ENCODE measurements at places on chromosomes 6 and 20.

DNA sequence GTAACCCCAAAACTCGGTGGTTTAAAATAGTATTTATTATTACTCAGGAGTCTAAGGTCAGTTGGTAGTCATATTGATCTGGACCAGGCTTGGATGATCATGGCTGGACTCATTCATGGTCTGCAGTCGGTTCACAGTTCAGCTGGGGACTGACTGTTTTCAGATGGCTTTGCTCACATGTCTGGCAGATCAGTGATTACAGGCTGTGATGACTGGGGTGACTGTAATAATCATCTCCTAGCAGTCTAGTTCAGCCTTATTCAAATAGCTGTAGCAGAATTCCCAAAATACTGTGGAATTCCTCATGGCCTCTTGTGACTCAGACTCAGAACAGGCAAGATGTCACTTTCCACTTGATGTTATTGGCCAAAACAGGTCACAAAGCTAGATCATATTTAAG, 16.4 kb upstream of the NT5DC1 start:
- DNase-seq, result no peak

DNA sequence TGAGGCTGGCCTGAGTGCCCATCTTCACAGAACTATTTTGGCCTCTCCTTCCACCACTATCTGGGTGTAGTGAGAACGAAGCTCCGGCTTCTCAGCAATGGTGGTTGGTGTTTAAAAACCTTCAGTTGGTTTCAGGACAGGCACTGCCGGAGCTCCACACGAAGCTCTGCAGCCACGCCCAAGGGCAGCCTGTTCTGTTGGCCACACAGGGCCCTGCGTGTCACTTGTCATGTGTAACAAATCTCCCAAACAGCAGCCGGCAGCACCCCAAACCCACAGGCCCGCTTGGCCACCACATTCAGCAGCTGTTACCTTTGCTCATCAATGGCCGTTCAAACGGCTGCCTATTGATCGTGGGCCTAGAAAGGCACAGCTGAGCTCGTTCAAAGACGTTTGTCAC, 97.5 kb downstream of the ERMARD start:
- no peak for DNase-seq

DNA sequence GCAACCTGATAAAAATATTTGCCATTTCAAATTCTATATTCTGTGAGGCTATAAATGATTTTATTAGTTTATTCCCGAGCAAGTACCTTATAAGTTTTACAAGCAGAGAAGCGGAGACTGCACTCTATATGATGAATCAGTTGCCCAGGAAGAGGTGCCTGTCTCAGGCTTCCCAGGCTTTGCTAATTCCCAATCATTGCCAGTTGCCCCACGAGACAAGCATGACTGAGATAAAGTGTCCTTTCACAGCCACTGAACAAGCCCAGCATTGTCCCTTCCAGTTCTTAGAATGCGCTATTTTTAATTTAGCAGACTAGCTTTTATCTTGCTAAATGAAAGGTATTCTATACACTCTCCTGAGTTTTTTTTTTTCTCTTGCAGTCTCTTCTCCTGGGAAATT, 260.7 kb downstream of the ALDH8A1 start:
- no peak for DNase-seq

- no peak for DNase-seq
These were observed 241.2 kb downstream of the BMP7 start for GRCh38 chr20:57025261-57025660.

DNA sequence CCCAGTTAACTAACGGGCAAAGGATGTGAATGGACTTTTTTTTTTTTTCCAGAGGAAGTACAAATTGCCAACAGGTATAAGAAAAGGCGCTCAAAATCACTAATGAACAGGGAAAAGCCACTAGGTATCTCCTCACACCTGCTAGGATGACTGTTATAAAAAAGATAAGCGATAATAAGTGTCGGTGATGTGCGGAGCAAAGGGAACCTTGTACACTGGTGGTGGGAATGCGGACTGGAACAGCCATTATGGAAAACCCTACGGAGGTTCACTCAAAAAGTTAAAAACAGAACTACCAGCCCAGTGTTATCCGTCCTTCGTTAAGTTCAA, 787 bp upstream of the RAB32 start:
- no peak for DNase-seq

DNA sequence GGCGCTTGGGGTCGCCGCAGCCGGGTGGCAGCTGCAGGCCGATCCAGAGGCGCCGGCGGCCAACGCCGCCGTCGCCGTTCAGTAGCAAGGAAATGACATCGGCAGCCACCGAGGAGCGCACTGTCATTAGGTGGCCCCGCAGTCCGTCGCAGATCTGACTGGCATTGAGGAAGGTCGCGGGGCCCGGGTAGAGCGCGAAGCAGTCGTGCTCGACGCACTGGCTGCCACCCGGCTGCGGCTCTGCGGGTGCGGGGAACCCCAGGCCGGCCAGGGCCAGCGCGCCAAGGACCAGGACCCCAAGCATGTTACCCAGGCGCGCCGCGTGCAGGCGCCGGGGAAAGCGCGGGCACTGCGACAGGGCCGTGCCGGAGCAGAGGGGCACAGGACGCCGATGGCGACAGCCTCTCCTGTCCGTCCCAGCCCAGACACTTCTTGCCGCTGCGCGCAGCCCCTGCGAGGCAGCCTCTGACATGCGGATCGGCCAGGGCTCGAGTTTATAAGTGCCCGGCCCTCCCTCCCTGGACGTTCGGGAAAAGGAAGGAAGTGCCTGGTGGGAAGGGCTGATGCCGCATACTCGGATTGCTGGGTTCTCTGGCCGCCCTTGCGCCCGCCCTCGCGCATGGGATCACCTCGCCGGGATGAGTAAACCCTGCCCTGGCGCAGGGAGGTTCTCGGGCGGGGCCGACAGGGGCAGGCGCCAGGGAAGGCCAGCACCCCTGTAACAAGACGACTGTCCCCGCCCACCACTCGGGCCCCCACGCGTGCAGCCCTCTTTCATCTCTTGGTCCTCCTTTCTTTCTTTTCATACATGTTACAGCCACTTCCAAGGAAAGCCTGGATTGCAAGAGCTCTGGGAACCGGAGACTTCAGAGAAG, at the start of gene THBD:
TSS of gene THBD (minus strand) at position 472 of the 875 bp plus-strand sequence. CDS start at position 304, 168 bp downstream.
- no peak for DNase-seq

- DNase-seq, result no peak
These were observed 1.1 kb upstream of the MYLK4 start for GRCh38 chr6:2751871-2752270.

GRCh38 chr6:22965889-22966288, 396.5 kb downstream of the HDGFL1 start:
- DNase-seq, result no peak

- no peak for DNase-seq
These were observed 5.3 kb downstream of the MMUT start for GRCh38 chr6:49457771-49458170.

DNA sequence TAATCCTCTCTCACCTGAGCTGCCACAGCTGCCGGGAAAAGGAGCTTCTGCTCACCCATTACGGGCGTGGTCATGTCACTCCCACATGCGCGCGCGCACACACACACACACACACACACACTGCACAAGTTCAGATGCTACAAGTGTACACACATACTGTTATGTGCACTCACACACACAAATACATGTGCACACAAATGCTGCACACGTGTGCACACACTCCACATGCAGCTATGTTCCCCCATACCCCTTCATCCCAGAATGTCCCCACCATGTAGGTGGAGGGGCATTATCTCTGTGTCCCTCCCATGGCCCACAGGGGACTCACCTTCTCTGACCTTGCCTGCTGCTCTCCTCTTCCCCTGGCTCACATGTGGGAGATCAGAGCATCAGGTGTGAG, 37.3 kb downstream of the GNAS-AS1 start:
- no peak for DNase-seq

DNA sequence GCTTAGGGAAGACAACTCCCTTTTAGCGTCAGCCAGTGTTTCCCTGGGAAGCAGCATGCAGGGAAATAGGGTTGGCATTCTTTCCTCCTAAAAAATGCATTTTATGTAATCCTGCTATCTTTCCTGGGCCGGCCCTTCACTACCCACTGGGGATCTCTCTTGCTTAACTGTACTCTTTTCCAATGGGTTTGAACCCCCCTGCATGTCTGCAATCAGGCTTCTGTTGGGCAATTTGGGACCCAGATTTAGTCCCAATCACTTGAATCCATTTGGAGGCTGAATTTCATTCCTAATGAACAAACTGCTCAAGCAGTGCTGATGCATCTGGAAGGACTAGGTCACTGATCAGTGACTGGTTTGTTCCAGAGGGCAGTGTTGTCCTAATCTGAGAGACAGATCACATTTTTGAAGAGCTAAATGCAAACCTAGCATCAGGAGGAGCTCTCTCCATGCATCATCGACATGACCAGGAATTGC, 152.0 kb downstream of the TSHZ2 start:
- no peak for DNase-seq

- no peak for DNase-seq
These were observed 476.8 kb upstream of the AGPAT4 start for GRCh38 chr6:161750686-161751085.

DNA sequence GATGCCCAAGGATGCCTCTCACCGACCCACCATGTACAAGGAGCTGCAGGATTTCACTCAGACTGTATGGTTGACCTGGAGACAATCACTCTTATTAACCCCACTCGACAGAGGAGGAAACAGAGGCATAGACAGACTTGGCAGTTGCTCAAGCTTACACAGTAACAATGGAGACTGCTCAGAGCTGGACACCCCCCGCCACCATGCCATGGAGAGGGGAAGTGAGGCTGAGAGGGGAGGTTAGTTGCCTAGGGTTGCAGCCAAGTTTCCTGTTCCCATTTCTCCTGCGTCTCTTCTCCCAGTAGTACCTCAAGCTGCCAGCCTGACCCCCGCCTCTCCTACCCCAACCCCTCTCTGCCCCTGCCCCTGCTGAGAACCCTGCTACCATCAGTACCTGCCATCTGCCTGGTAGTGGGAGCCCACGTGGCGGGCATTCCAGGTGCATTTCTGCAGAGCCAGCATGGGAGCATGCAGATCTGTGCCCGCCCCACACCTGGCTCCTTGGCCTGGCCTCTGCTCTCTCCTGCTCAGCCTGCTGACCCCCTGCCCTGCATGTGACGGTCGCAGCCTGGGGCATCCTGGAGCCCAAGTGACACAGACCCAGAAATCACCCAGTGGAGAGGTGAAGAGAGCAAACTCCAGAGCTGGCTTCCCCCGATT, 157.7 kb downstream of the PREX1 start:
- DNase-seq, result no peak

- no peak for DNase-seq
These were observed 56.6 kb upstream of the RREB1 start for GRCh38 chr6:7050872-7051779.

- no peak for DNase-seq
These were observed 84.5 kb downstream of the MAP3K7 start for GRCh38 chr6:90502381-90502780.

- DNase-seq, result no peak
These were observed 100.9 kb upstream of the NFATC2 start for GRCh38 chr20:51643390-51643789.

- no peak for DNase-seq
These were observed 27.9 kb upstream of the TBC1D7 start for GRCh38 chr6:13355999-13356785.

DNA sequence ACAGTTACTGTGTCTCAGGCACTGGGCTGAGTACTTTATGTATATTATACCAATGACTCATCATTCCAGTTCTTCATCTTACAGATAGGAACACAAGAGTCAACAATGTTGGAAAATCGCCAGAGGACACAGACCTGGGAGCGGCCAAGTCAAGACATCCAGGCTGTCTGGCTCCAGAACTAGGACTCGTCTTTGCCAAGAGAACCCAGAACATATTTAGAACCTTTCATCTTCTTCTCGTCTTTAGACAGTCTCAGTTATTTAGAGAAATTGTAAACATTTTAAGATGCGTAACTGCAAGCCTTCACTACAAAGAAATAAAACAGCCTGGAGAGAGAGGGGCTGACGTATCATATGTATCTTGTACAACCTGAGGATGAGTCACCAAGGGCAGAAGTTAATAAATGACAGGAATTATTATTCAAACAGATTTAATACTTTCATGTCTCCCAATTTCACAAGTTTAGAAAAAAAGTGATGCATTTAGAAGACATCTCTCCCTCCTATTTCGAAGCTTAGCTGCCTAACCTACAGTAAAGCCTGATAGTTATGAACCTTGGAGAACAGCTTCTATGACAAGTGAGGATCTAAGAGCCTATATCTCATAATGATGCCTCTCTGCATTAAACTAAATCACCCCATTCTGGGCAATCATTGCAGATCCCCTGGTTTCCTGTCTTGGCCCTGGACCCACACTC, 43.4 kb downstream of the SLC22A3 start:
- DNase-seq, result no peak

- no peak for DNase-seq
These were observed 200.5 kb downstream of the PLCB4 start for GRCh38 chr20:9269280-9269971.
